ENCODE measurements at places on chromosomes 11 and 22. TPM values are rescaled to one million over a fixed set of nuclear protein-coding genes. Genes with fewer than 3 reads are reported as not detected.

CASP5 gene
- not detected for total RNA-seq

DNA sequence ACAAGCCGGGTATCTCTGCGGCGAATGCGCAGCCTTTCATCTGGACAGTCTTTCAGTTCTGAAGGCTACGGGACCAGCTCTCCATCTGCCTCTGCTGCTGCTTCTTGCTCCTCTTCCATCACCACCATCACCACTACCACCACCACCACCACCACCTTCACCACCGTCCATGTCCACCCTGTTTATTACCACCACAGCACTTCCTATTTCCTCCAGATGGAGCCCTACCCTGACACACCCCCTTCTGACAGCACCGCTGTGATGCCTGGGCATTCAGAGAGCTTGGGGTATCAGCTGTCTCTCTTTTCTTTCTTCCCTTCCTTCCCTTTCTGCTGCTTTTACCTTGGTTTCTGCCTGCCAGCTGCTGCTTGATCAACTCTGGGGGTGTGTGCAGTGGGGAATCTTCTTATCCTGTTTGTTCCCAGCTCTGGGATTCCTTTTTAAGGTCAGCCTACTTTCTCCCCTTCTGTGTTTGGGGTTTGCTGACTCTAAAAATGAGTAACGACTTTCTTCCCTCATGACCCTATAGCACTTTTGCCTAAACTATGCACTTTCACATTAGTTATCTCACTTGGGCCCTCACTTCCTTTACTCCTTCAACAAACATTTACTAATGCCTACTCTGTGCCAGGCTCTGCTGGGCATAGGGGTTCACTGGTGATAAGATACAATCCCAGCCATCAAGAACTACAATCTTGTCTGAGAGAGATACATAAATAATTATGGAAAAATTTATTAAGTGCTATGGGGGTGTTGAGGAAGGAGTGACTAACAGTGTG, 7.8 kb upstream of the RRM1 start:
- no peak for DNase-seq

- no peak for DNase-seq
These were observed 8.9 kb downstream of the UVRAG start for GRCh38 chr11:75823946-75824345.

DNA sequence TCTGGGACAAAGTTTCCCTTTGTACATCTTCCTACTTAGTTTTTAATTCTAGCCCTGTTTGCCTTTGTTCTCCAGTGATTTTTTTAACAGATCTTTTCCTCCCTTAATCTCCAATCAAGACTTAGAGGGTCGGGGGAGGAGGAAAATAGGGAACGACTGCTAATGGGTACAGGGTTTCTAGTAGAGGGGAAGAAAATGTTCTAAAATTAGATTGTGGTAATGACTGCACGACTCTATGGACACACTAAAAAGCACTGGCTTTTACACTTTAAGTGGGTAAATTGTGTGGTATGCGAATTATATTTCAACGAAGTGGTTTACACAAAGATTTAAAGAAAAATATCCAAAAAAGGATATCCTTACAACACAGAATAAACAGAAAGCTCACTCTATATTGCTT, 110.0 kb upstream of the SPON1 start:
- no peak for DNase-seq

SEPTIN3 gene
- 29.1 TPM for total RNA-seq

PDE2A gene
- 75.7 TPM for total RNA-seq

BTG4 gene
- not detected for total RNA-seq

Data from tibial nerve (tissue), 4 donors.